ENCODE measurements at places on chromosomes 5 and 9. TPM values are rescaled to one million over a fixed set of nuclear protein-coding genes. Genes with fewer than 3 reads are reported as not detected.

- no peak overlapping the region for H3K27ac ChIP-seq
- H3K36me3 ChIP-seq: no peaks in the 10 kb centered on the region
- H3K4me1 ChIP-seq: no peaks in the 10 kb centered on the region
- no peak overlapping the region for H3K4me3 ChIP-seq
- no peak for DNase-seq
Observed at GRCh38 chr5:175211956-175212756, 231.8 kb downstream of the DRD1 start.

DNA sequence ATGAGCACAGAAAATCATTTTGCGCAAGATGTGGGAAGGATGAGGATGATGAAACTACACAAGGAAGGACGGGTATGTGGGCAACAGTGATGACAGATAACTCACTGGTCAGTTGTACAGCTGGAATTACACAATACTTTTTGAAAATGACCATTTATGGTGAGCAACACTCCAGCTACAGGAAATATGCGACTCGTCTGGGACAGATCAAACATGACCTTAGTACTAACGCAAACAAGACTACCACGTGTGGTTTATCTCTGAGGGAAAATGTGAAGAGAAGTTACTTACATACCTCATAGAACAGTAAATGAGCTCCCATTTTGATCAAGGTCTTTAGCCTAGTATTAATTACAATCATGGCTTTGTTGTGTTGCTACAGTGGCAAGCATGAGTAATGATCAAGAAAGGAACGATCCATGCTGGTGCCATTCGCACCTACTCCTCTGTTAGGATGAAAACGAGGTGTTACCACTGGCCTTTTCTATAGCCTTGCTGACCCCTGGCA is 456.9 kb downstream of the BNC2 start:
- no peak overlapping the region for H3K4me3 ChIP-seq
- H3K36me3 ChIP-seq: no peaks in the 10 kb centered on the region
- H3K27me3 ChIP-seq: no peaks in the 10 kb centered on the region
- H3K27ac ChIP-seq: no peak overlapping the region

DNA sequence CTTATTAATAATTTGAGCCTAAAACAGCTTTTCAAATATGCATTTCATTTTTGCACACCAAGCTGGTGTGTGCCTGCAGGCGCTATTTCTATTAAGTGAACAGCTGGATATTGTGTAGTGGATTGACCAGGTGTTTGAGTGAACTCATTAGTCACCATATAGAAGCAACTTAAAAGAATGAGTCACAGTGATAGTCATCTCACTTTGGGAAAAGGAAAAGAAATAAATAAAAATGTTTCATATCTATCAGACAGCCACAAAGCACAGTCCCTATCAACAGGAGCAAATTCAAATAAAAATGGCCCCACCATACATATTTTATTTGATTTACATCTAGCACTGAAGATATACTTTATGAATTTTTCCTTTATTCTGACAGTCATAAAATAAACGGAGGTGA is 456.5 kb upstream of the CDH9 start:
- no peak overlapping the region for H3K27ac ChIP-seq
- H3K36me3 ChIP-seq: peaks cover 1% of the 10 kb centered on the region
- H3K4me3 ChIP-seq: no peak overlapping the region

- H3K27ac ChIP-seq: no peak overlapping the region
- H3K27me3 ChIP-seq: no peaks in the 10 kb centered on the region
- no peak overlapping the region for H3K4me3 ChIP-seq
- DNase-seq: no peak
Observed at GRCh38 chr5:82594097-82594496, 315.9 kb upstream of the RPS23 start.

DNA sequence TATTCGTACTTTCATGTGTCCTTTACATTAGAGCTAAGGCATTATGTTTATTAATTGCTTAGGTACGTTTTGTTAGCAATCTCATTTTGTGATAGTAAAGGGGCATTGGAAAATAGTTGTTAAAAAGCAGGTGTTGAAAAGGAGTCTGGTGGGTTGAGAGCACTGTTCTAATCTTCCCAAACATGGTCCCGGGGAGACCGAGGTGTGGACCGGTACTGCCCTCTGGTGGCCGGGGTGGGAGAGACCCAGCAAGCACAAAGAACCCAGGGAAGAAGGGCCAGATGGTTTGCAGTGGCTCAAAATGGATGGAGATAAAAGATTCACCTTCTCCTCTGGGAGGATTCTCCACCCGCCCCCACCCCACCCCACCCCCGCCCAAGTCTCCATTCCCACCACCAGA is 26.1 kb downstream of the IDNK start:
- H3K4me3 ChIP-seq: no peak overlapping the region
- H3K27ac ChIP-seq: no peak overlapping the region
- peak; percentile 68 for DNase-seq
- no peaks in the 10 kb centered on the region for H3K27me3 ChIP-seq

- H3K4me1 ChIP-seq: peaks cover 25% of the 10 kb centered on the region
- H3K27ac ChIP-seq: peak overlapping the region; percentile 22
- H3K27me3 ChIP-seq: peaks cover 13% of the 10 kb centered on the region
- DNase-seq: no peak
- H3K36me3 ChIP-seq: no peaks in the 10 kb centered on the region
Observed at GRCh38 chr9:105064248-105065097, 136.5 kb upstream of the ABCA1 start.

DNA sequence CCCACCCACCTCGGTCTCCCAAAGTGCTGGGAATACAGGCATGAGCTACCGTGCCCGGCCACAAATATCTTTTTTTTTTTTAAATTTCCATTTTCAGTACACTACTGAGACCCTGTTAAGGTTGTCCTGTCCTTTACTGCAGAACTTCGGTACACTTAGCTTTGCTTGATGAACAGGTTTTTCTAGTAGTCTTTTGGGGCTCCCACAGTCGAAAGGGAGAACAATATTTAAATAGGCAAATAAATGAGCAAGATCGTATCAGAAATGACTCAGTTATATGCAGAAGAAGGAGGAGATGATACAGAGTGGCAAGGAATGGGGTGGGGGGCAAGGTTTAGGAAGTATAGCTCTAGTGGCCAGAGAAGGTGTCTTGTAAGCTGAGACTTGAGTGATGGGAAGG is 52.7 kb downstream of the MSX2 start:
- no peaks in the 10 kb centered on the region for H3K4me1 ChIP-seq
- no peak overlapping the region for H3K27ac ChIP-seq
- H3K27me3 ChIP-seq: no peaks in the 10 kb centered on the region
- no peak for DNase-seq

- DNase-seq: peak; percentile 20
- no peak overlapping the region for H3K27ac ChIP-seq
- H3K36me3 ChIP-seq: peaks cover 8% of the 10 kb centered on the region
- H3K27me3 ChIP-seq: peaks cover 5% of the 10 kb centered on the region
- no peaks in the 10 kb centered on the region for H3K4me1 ChIP-seq
- no peak overlapping the region for H3K4me3 ChIP-seq
Observed at GRCh38 chr9:4197548-4197947, 102.3 kb downstream of the GLIS3 start.

DNA sequence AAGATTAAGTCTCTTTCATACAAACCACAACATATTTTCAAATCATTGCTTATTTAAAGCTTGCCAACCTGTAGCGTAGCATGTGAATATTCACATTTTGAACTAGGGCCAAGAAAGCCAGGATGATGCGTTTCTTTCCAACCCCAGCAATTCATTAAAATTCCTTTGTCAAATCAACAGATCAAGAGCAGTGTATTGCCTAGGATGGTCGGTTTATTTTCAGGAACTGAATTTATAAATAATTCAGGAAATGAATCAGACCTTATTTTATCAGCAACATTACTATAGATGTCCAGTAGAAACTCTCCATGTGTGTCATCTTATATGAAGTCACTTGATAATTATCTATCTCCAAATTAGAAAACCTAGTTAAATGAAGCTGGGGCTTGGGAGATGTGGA is 13.2 kb upstream of the AUH start:
- no peak overlapping the region for H3K4me3 ChIP-seq
- H3K36me3 ChIP-seq: peaks cover 5% of the 10 kb centered on the region
- DNase-seq: no peak
- H3K4me1 ChIP-seq: peaks cover 16% of the 10 kb centered on the region

- peak overlapping the region; percentile 9 for H3K4me3 ChIP-seq
- H3K36me3 ChIP-seq: no peaks in the 10 kb centered on the region
- no peaks in the 10 kb centered on the region for H3K27me3 ChIP-seq
- DNase-seq: peak; percentile 28
Observed at GRCh38 chr5:17180864-17181723, 36.3 kb upstream of the BASP1 start.

- H3K4me3 ChIP-seq: no peak overlapping the region
- no peak overlapping the region for H3K27ac ChIP-seq
- no peaks in the 10 kb centered on the region for H3K4me1 ChIP-seq
- peaks cover 8% of the 10 kb centered on the region for H3K27me3 ChIP-seq
- DNase-seq: no peak
Observed at GRCh38 chr9:134548618-134549017, 93.0 kb upstream of the COL5A1 start.

- H3K36me3 ChIP-seq: no peaks in the 10 kb centered on the region
- peaks cover 8% of the 10 kb centered on the region for H3K27me3 ChIP-seq
- H3K4me3 ChIP-seq: no peak overlapping the region
- H3K4me1 ChIP-seq: peaks cover 8% of the 10 kb centered on the region
- DNase-seq: no peak
Observed at GRCh38 chr9:18238254-18238653, 235.7 kb upstream of the ADAMTSL1 start.

Gene SYK
- total RNA-seq: 0.19 TPM

Gene CCNH
- 64.6 TPM for total RNA-seq

Gene ARHGEF37
- 1.6 TPM for total RNA-seq

Gene C9
- total RNA-seq: not detected

Gene GABBR2
- total RNA-seq: not detected

Gene HMCN2
- total RNA-seq: 0.17 TPM

Gene DNAJC25
- total RNA-seq: 5.4 TPM

Gene MZB1
- total RNA-seq: 19.7 TPM

Gene ASTN2
- 5.6 TPM for total RNA-seq

Gene GDA
- total RNA-seq: not detected
